Hepatocyte (in vitro differentiated cells): ENCODE measurements at places on chromosomes 13 and 19. TPM values are rescaled to one million over a fixed set of nuclear protein-coding genes. Genes with fewer than 3 reads are reported as not detected.

DNA sequence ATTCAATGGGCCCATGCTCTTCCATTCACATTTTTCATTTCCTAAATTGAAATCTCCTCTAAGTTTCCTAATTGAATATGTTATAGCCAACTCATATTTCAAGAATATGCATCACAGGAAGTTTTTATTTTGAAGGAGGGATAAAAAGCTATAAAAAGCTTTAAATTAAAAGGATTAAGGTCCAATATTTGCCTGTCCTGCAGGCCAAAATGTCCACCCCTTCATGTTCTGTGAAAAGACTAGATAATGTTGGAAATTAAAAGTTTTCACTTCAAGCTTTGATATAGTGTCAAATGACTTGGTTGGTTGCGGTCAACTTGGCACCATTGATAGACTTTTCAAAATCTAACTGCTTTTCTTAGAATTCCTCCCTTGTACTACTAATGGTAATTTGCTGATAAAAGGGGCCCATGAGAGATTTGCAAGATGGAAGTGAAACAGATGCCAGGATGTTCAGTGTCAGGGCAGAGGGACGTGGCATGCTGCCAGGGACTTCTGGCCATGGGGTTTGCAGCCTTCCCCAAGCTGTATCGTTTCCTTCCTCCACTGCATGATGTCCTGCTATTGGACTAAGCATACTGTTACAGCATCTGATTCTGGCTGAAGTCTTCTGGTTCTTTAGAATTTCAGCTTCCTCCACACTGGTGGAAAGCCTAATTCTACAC, 547.3 kb upstream of the MIR17HG start:
- DNase-seq, result peak; percentile 10

DNA sequence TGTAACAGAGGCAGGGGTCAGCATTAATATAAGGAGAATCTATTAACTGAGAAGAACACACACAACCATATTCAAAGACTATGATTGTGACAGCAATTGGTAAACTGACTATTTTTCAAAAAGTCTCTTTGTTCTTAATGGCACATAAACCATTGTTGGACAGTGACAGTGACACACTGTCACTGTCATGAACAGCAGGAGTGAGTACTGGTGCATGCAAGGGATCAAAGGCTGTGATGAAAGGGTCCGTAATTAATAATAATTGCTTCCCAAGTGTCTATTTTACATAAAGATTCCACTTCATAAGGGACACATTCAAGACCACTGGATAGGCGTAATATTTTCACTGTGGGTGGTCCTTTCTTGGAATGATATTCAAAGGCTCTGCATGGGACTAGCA, 50.7 kb downstream of the LHFPL6 start:
- DNase-seq, result no peak

DNA sequence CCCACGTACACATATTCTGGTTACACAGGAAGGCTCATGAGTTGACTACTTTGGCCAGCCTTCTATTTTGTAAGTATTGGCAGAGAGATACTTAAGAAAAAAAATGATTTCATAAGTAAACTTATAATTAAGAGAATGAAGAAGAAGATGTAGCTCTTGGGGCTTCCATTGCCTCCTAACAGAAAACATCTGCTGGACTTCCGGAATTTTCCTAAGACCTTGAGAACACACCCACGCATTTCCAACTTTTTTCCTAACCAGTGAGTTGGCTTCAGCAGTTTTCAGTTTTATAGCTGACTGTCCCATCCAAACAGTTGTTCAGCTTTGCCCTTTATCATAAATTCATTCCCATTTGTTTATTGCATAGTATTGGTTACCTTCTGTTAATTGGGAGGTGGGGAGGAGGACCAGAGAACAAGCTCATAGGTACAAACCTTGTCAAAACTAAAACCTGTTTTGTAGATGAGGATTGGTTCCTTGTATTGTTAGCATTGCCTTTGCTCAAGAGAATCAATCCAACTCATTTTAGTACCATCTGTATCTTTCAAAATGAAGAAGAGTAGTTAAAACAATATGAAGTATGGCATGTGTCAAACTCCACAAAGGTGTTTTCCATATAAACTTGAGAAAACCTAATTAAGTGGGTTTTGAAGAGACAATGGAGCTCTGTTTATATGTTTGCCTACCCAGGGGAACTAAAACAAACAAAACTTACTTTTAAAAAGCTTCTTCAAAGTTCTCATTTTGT, 93.9 kb downstream of the COL4A2 start:
- DNase-seq, result no peak

GRCh38 chr13:101511161-101511560, 58.7 kb downstream of the ITGBL1 start:
- no peak for DNase-seq

GRCh38 chr19:23118400-23118799, 1.6 kb downstream of the ZNF730 start:
- DNase-seq, result no peak

- no peak for DNase-seq
Measured at GRCh38 chr13:113666951-113667701, at the start of gene GRK1. TSS of gene GRK1 (plus strand) at chr13:113667219. CDS start at chr13:113667387, 168 bp downstream.

DNA sequence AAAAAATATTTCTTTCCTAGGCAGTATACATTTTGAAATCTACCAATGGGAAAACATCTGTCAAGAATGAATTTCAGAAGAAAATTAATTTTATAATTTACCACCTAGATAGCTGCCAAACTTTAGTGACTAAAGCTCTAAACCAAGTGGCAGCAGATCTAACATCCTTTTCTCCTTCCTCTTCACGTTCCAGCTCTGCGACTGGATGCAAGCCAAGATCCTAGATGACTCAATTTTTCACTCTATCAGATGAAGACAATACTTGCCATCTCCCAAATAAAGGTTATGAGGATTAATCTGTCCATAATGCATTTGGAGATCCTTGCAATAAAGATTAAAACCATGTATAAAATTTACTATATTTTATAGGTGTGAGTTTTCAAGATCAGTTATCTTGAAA, 66.7 kb upstream of the MIR17HG start:
- no peak for DNase-seq

DNA sequence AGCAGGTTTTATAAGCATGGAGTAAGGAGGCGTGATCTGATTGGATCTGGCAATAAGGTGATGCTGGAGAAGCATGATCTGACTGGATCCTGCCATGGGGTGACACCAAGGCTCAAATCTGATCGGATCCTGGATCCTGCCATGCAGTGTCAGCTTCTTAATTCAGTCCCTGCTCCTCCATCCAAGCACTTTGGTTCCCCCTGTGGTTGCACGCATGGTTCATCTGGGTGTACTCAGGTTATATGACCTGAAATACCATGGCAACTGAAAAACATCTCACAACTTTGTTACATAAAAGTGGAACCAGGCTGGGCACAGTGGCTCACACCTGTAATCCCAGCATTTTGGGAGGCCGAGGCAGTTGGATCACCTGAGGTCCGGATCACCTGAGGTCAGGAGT, 17.6 kb upstream of the KLK4 start:
- DNase-seq, result no peak

- DNase-seq, result peak; percentile 12
Measured at GRCh38 chr19:40466219-40466984, 399 bp upstream of the SPTBN4 start.

- no peak for DNase-seq
Measured at GRCh38 chr13:33182729-33183128, 102.8 kb downstream of the STARD13 start.

- DNase-seq, result no peak
Measured at GRCh38 chr13:49253310-49253709, 5.6 kb downstream of the CDADC1 start.

- no peak for DNase-seq
Measured at GRCh38 chr13:80654638-80655249, 313.8 kb upstream of the SPRY2 start.

DNA sequence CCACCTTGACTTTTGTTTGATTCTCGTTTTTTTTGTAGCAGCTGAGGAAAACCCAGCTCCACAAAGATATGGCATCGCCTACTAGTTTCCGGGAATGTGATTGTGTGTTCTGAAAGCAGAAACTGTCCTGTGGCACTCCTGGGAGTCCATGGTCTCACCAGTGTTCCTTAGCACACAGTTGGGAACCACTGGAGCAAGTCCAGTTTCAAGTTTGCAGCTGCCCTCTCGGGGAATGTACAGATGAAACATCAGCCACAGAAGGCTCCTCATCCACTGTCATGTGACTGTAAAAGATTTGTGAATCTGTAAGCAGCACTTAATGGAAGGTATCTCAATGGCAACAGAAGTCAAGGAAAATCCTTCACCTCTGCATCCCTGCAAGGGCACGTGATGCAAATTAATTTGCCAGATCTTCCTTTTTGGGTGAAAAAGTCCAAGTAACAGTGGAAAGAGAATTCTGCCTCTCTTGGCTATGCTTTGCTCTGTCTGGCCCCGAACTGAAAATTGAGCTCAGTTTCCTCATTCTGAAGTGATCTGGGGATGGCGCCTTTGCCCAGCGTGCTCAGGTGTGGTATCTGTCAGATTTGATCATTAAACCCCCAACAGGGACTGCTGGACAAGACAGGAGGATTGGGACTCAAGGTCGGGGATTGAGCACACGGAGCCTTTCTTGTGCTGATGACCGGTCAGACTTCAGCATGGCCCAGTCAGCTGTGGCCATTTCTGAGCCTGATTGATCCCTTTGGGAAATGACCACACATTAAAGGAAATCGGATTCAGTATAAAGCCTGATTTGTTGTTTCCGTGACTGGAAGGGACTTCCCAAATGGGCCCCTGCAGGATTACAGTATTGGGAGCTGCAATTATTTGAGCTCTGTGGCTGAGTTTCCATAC, 58.8 kb downstream of the ING1 start:
- no peak for DNase-seq

GRCh38 chr13:39776439-39776838, 121.0 kb downstream of the COG6 start:
- DNase-seq, result no peak

- DNase-seq, result no peak
Measured at GRCh38 chr19:292281-292884, 1.2 kb upstream of the PLPP2 start.

DNA sequence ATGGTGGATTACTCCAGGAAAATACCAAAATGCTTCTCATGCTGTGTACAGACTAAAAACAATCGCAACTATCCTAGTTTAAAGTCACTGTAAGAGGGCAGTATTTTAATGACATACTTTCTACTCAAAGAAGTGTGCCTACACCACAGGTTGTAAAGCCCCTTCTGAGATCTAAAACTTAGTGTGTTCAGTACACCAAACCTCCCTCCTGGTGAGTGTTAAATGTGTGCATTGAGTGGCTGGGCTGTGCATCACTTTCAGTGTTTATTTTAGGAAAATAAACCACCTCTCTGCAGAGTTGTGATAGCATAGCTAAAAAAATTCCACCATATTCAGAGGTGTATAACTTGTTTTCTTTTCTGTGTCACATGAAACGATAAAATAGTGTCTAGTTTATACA, 263.7 kb downstream of the DACH1 start:
- no peak for DNase-seq

DNA sequence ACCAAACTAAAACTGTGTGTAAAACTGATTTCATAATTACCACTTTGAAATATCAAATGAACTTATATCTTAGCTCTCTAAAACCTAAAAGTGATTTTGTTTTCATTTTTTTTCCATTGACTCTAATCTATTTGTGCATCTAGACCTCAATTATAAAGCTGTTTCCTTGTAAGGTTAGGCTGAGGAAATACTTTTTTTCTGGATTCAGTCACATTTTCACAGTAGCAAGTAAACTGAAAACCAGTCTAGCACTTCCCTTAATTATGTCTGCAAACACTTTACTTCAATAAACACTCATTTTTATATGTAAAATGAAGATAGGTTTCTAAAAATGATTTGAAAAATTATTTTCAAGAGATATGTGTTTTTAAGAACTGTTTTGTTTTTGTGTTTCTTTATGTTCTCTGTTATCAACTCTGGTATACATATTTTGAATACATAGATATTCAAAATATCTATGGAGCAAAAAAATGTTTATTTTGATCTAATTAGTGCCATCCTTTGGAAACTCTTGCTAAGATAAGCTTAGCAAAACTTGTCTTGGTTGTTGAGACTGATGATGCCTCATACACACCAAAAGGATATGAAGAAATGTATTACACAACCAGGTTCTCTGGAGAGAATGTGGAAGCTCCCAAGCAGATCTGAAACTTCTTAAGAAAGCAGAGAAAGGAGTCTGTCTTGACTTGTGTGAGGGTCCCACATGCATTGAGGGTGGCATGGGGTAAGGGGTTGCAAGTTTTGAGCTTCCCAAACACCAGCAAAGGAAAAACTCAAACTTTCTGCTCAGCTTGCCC, 1887.4 kb downstream of the PCDH9 start:
- no peak for DNase-seq

- DNase-seq, result no peak
Measured at GRCh38 chr13:94550062-94550738, 45.8 kb downstream of the TGDS start.

DNA sequence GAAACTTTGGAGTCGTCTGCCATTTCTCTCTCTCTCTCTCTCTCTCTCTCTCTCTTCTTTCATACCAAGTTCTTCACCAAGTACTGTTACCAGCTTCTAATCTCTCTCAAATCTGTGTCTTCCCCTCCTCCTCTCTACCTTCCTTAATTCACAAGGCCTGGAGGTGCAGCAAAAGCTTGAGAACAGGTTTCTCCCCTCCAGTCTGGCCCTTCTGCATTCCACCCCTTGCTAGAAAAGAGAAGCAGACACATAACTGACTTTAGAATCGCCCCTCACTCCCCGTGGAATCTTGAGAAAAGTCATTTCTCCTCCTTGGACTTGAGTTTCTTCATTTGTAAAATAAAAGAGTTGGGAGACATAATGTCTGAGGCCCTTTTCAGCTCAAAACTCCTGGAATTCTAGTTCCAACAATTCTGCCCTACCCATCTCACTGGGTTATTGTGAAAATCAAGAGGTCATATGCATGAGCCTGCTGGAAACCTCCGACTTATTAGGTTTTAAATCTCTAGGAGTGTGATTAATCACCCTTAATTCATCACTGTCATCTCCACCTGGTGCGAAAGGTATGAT, 20.4 kb downstream of the AMER2 start:
- DNase-seq, result no peak

The KIR3DL1 gene
- polyA plus RNA-seq, result not detected in 2 replicates

The SERTAD3 gene
- 62.2 and 64.0 TPM in 2 replicates for polyA plus RNA-seq

The PNMA8A gene
- polyA plus RNA-seq, result 5.5 and 6.4 TPM in 2 replicates

The SH2D3A gene
- polyA plus RNA-seq, result 19.6 and 26.0 TPM in 2 replicates

The LHB gene
- not detected in 2 replicates for polyA plus RNA-seq
